ENCODE measurements at places on chromosomes 4 and X.

DNA sequence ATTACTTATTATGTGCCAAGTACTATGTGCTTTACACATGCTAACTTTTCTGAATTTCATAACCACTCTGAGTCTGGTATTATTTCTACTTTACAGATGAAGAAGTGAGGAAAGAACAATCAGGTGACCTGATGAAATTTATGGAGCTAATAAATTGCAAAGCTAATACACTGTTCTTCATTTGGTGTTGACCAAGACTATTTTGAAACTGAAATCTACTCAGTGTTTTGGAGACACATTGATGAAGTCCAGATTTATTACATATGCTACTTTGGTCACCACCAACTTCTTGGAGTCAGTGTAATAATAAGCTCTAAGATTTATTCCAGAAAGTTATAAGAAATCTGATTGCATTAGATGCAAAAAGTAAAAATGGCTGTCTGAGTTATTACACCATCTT lies 637.9 kb downstream of the FAT4 start:
- DNase-seq, result no peak

GRCh38 chr4:38785901-38786402 lies 3.2 kb upstream of the TLR10 start:
- no peak for DNase-seq

GRCh38 chr4:120821029-120821428 lies 101.5 kb downstream of the PRDM5 start:
- DNase-seq, result no peak

DNA sequence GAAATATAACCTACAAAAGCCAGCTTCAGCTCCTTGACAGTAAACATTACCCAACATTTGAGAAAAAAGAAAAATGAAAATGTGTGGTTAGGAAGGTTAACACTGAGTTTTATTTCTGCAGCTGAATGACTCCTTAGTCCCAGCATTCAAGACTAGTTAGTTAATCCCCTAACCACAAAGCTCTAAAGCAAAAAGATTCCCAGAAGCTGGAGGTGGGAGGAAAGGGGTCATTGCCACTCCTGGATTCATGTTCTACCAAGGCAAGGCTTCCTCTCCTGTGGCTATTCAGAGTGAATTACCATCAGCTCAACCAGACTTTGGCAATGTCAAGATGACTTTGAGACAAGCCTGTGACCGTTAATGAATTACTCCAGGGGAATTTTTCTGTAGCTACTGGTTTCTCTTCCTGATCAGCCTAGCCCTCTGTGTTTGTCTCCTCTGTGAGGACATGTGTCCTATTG lies 63.6 kb downstream of the HADH start:
- no peak for DNase-seq

GRCh38 chrX:40140706-40141499 lies 43.1 kb upstream of the BCOR start:
- no peak for DNase-seq

DNA sequence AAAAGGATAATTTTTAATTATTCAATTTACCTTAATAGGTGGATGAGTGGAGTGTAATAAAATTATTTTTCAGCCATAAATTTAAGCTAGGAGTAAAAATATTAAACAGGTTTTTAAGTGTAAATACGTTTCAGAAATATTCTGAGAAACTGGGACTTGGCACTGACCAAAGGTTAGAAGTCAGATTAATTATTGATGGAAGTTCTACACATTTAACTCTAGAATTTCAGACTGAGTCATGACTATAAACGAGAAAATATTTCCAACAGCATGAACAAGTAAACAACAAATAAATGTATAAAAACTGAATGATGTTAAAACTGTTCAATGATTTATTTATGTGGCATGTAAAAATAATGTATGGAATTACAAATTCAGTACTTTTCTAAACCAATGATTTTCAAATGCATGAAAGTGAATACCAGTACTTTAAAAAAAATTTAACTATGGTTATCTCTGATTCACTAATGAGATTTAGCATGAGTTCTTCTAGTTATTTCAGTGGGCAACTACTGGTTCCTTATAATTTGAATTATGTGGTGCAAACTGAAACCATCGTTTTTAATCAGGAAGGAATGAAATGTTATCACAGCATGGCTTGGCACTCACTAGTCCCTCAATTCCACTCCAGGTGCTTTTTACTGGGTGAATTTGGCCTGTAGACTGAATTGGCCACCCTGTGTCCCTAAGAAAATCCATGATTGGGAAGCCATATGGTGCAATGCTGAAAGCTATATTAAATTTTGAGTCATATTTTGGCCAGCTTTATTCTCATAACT lies 244.2 kb downstream of the FSTL5 start:
- DNase-seq, result no peak

GRCh38 chr4:24768604-24769003 lies 26.8 kb upstream of the SOD3 start:
- DNase-seq, result no peak

DNA sequence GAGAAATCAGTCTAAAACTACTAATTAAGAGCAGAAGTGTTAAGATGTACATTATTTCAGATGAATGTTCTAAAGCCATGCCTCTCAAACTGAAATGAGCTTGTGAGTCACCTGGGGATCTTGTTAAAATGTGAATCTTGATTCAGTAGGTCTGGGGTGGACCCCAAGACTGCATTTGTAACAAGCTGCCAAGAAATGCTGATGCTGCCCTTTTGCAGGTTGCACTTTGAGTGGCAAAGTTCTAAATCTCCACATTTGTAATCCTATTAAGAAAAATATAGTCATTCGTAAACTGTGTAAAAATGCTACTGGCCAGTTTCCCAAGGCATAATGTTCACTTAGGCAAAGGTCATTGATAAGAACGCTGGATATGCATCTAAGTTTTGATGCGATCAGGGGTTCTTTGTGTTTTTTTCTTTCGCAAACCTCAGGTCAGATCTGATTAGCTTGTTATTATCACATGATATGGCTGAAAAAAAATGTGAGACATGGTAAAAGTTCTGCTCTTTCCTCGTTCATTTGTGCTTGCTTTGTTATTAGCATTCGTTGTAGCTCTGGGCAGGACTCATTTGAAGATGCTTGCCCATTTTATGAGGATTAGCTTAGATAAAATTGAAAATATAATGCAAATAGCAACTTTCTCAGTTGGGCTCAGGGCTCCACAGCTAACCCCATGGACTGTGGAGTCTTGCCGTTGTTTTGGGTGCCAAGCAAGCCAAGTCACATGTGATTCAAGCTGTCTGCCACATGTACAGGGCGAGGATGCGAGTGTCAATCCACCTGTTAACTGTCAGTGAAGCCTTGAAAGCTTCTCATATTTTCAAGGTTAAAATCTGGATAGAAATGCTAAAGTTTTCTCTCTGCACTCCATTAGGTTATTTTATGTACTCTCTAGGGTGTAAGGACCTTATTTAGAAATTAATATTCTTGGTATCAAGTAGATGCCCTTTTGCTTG lies 12.1 kb downstream of the TBC1D1 start:
- DNase-seq, result no peak

DNA sequence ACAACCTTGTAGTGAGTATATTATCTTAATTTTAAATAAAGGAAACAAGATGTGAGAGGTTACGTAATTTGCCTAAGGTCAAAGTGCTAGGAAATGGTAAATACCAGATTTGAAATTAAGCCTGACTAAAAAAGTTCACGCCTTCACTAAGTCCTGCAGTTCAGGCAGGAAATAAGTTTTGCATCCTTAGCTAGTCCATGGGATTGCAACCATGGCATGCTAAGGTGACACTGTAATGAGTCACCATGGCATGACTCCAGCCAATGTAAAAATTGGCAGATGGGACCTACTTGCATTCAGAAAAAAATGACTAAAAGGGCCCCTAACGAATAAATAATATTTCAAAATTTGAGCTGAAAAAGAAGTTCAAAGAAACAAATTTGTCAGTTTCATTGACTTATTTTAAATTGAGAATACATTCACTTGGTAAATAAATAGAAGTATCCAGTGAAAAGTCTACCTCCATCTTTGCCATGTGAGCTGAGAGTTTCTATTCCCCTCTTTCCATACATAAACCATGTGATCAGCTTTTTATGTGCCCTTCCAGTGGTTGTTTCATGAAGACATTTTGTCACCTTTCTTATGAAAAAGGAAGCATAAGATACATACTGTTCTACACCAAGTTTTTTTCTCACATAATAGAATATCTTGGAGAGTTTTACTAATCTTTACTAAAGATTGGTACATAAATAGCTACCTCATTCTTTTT lies 72.4 kb downstream of the ANKRD50 start:
- peak; percentile 96 for DNase-seq

DNA sequence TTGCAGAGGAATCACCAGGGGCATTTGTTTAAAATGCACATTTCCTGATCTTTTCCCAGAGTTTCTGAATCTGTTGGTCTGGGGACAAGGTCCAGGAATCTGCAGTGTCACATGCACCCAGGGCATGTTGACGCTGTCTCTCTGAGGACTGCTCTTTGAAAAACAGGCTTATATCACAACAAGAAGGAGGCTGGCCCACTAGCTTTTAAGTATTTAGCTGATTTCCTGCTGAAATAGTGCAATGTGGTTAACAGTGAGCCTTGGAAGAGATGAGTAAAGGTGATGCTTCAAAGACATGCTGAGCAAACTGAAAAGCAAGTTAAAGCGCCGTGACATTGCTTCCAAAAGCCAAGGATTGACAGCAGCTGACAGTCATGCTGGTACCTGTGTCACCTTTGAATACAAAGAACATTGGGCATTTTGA lies 18.6 kb upstream of the SEPSECS start:
- no peak for DNase-seq

GRCh38 chr4:31645236-31645635 lies 925.1 kb downstream of the PCDH7 start:
- DNase-seq, result no peak

DNA sequence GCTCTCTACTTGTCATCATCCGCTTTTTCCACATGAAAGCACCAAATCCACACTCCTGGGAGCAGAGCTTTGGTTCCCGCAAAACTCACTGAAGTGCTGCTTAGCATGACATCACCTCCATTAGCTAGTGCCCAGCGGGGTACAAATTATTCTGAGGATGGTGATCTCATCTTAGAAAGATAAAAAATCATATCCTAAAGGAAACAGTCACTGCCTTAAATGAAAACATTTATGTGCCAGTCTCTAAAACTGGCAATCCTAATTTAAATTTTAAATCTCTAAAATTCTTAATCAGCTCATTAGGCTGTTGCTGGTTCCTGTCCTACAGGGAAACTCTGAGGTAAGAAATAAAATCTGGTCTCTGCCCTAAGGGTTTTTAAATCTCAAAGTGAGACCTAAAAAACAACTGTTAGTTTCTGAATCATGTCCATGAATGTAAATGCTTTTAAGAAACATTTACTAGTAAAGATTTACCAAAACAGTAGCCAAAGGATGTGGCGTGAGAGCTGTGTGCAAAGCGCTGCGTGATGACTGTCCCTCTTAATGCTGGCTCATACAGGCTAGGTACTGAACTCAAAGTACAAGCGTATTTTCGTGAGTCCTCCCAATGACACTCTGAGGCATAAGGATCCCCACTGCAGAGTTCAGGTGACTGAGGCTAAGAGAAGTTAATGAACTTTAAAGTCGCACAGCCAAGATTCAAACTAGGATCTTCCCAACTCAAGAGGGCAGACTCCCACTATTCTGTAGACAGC lies 4.5 kb downstream of the CASP3 start:
- no peak for DNase-seq

DNA sequence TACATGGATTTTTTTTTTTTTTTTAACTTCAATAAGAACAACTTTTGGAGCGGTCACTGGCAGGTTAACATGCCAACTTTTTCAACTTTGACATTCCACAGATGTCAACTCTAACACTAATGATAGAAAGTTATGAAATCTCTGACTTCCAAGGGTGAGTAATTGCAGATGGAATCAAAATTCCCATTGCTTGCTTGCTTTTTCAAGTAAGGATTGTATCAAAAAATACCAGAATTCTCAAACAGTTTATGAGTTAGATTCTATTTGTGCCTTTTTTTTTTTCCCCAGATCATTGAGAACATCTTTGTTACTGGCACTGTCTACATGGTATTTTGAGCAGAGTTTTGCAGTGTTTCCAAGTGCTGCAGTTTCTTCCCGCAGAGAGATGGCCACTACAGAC lies 50.3 kb upstream of the OTUD4 start:
- no peak for DNase-seq

DNA sequence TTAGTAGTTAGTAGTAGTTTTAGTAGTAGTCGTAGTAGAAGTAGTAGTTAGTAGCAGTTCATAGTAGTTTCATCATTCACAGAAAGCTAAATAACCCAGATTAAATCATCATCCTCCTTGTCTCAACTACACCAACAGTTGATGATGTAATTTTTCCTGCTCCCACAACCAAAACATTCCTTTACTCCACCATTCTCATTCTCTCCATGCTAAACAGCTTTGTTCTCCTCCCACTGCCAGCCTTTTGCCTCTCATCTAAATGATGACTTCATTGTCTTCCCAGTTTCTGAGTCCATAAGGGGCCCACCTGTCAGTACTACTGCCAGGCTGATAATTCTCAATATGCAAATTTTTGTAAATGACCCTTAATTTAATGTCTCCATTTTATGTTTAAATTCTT lies 68.9 kb downstream of the ARHGAP24 start:
- no peak for DNase-seq

DNA sequence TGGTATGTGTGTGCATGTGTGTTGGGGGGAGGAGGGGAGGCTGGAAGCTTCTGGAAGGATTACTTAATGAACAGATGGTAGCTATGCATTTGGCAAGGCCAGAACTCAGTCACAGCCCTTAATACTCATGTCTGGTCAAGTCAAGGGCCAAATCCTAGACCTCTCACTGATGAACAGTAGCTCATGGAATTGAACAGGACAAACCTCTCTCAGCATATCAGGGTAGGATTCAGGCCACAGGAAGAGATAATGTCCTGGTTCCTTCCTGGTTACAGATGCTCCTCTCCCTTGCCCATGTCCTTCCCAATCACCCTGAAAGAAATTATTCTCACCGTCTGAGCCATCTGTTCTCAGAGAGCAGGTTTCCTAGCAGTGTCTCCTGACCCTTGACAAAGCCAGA lies 165.7 kb downstream of the SOWAHB start:
- no peak for DNase-seq

DNA sequence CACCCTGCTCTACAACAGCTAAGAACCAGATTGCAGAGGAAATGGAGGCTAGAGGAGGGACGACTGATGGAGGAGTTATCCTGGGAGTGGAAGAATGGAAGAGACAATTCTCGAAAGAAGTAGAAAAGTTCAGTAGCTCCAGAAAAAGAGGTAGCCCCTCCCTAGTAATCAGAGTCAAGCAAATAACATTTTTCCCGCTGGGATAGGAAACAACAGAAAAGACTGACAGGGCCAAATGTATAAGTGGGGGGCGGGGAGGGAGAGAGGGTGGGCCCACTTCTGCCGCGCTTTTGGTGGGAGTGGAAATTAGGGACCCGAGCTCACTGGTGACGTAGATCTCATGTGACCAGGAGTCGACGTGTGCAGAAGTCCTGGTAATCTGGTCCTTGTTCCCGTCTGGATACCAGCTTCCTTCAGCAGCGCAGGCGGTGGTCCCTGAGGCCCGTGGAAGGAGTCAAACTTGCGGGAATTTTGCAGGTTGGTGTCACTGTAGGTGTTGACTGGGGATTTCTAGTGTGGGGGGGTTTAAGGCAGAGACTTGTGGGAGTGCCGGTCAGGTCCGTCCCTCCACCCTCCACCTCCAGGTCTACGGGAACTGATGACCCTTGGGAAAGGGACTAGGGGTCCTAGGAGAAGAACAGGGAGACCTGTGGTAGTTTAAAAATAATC lies at the start of gene TCEAL9:
TCEAL9 (plus strand) TSS at position 377 of the 669 bp plus-strand sequence. CDS start 1,179 bp downstream, outside the sequence.
- DNase-seq, result peak; percentile 48

- no peak for DNase-seq
Observed at GRCh38 chr4:104905546-104905945, 241.1 kb upstream of the TET2 start.

- DNase-seq, result no peak
Observed at GRCh38 chr4:112110059-112110425, 35.2 kb upstream of the FAM241A start.
